Urinary bladder (tissue), 4 donors: ENCODE measurements at places on chromosomes 6 and 20. TPM values are rescaled to one million over a fixed set of nuclear protein-coding genes. Genes with fewer than 3 reads are reported as not detected.

The PLCG1 gene
- total RNA-seq: 86.7 TPM

The HLA-DQB1 gene
- total RNA-seq: 4.0 TPM

The CFAP61 gene
- total RNA-seq: 0.32 TPM

The C2 gene
- total RNA-seq: 4.0 TPM

The HLA-DPA1 gene
- 25.4 TPM for total RNA-seq

The PBOV1 gene
- total RNA-seq: not detected

The PKHD1 gene
- 3.6 TPM for total RNA-seq

The TFAP2A gene
- 1.6 TPM for total RNA-seq
